ENCODE measurements at places on chromosomes 2 and 18. TPM values are rescaled to one million over a fixed set of nuclear protein-coding genes. Genes with fewer than 3 reads are reported as not detected.

Gene CDH2
- total RNA-seq, result 23.8 TPM

Gene CCDC121
- 1.6 TPM for total RNA-seq

Gene PAX3
- not detected for total RNA-seq

Gene PLEK
- not detected for total RNA-seq

Gene SCN7A
- total RNA-seq, result under 0.01 TPM

Gene ACVR2A
- 12.3 TPM for total RNA-seq

Gene RNF152
- total RNA-seq, result 4.4 TPM

Gene MOB4
- total RNA-seq, result 31.1 TPM

Gene GBX2
- total RNA-seq, result not detected

Gene TFPI
- total RNA-seq, result 850 TPM

Gene FARSB
- total RNA-seq, result 13.9 TPM

Gene PAX8
- total RNA-seq, result under 0.01 TPM

Gene FOSL2
- total RNA-seq, result 78.5 TPM

Gene SULT1C2
- total RNA-seq, result not detected

Gene STK16
- total RNA-seq, result 11.2 TPM

Gene IL37
- not detected for total RNA-seq

Gene MBOAT2
- 36.6 TPM for total RNA-seq

Gene PMAIP1
- total RNA-seq, result 2.2 TPM

Gene ANKRD30BL
- total RNA-seq, result not detected

Gene SERPINB13
- not detected for total RNA-seq

Gene IL1B
- 0.72 TPM for total RNA-seq

Gene AQP12A
- not detected for total RNA-seq

Gene FAP
- total RNA-seq, result 12.8 TPM

Gene PLGLB1
- not detected for total RNA-seq

Gene SRD5A2
- total RNA-seq, result not detected

Gene MEIS1
- 12.3 TPM for total RNA-seq

Gene INHA
- total RNA-seq, result not detected

Gene SLC8A1
- 6.5 TPM for total RNA-seq

Gene USP40
- 17.5 TPM for total RNA-seq

Gene IL36B
- not detected for total RNA-seq

Gene UGP2
- 131 TPM for total RNA-seq

Gene SGO2
- 4.5 TPM for total RNA-seq

Gene PDCD1
- total RNA-seq, result not detected

Gene ELOA2
- not detected for total RNA-seq

Gene IL36RN
- total RNA-seq, result not detected

Gene FRZB
- total RNA-seq, result 0.49 TPM

Gene TLX2
- total RNA-seq, result not detected

Gene IL1F10
- total RNA-seq, result not detected

Gene SLC19A3
- 2.2 TPM for total RNA-seq

Gene TRPM8
- not detected for total RNA-seq

Gene CNDP1
- total RNA-seq, result not detected

Gene CDK5R2
- total RNA-seq, result not detected

Gene MAL
- total RNA-seq, result not detected

Gene CYRIA
- 2.9 TPM for total RNA-seq

Gene CEBPZ
- 35.0 TPM for total RNA-seq

Gene FBXO48
- 0.49 TPM for total RNA-seq

Gene GRHL1
- 0.16 TPM for total RNA-seq

Gene TMEM200C
- total RNA-seq, result not detected

Gene CCDC141
- not detected for total RNA-seq

Gene COA5
- 12.8 TPM for total RNA-seq

Data from cardiac atrium fibroblast (primary cell).